ENCODE measurements at places on chromosomes 11 and 22. TPM values are rescaled to one million over a fixed set of nuclear protein-coding genes. Genes with fewer than 3 reads are reported as not detected.

SLC7A4 gene
- total RNA-seq: 0.28 TPM

PGA3 gene
- not detected for total RNA-seq

TRIM6 gene
- 2.1 TPM for total RNA-seq

AIFM3 gene
- not detected for total RNA-seq

OR4A16 gene
- not detected for total RNA-seq

CCDC89 gene
- 0.26 TPM for total RNA-seq

FADS3 gene
- 263 TPM for total RNA-seq

OR2AG1 gene
- not detected for total RNA-seq

MS4A3 gene
- not detected for total RNA-seq

ZP1 gene
- 0.49 TPM for total RNA-seq

NXPE2 gene
- total RNA-seq: not detected

ST14 gene
- total RNA-seq: not detected

BRSK2 gene
- 1.8 TPM for total RNA-seq

IL17REL gene
- not detected for total RNA-seq

APOA4 gene
- not detected for total RNA-seq

OR4C12 gene
- total RNA-seq: not detected

TMA7B gene
- not detected for total RNA-seq

B3GAT3 gene
- total RNA-seq: 35.3 TPM

GTSE1 gene
- total RNA-seq: 7.3 TPM

P4HA3 gene
- 16.6 TPM for total RNA-seq

LMNTD2 gene
- total RNA-seq: 3.8 TPM

SCUBE1 gene
- total RNA-seq: 0.07 TPM

CD3E gene
- not detected for total RNA-seq

ATG16L2 gene
- total RNA-seq: 9.9 TPM

TBX10 gene
- not detected for total RNA-seq

ZBTB16 gene
- total RNA-seq: 22.0 TPM

KRTAP5-1 gene
- total RNA-seq: not detected

CLMP gene
- 4.8 TPM for total RNA-seq

GPR83 gene
- not detected for total RNA-seq

PDE2A gene
- total RNA-seq: not detected

ROM1 gene
- 5.8 TPM for total RNA-seq

KIRREL3 gene
- total RNA-seq: 1.6 TPM

POU2AF2 gene
- total RNA-seq: not detected

INPP5J gene
- total RNA-seq: 5.2 TPM

OLFML1 gene
- total RNA-seq: 12.3 TPM

SLC22A9 gene
- total RNA-seq: not detected

MYO7A gene
- total RNA-seq: not detected

CKAP5 gene
- total RNA-seq: 94.5 TPM

OR52N4 gene
- total RNA-seq: not detected

FREY1 gene
- 0.49 TPM for total RNA-seq

SVIP gene
- total RNA-seq: 16.2 TPM

MS4A6E gene
- total RNA-seq: not detected

CRYAB gene
- total RNA-seq: 770 TPM

CST6 gene
- total RNA-seq: not detected

IGLL1 gene
- not detected for total RNA-seq

OR9Q1 gene
- total RNA-seq: not detected

SULT4A1 gene
- total RNA-seq: 2.9 TPM

All from chondrocyte (in vitro differentiated cells).